SK-N-SH (cell line): ENCODE measurements at places on chromosomes 2 and 18. TPM values are rescaled to one million over a fixed set of nuclear protein-coding genes. Genes with fewer than 3 reads are reported as not detected.

Gene SGO2
- 2.8 TPM in 2 replicates for polyA plus RNA-seq

Gene ARL6IP6
- 25.8 and 31.6 TPM in 2 replicates for polyA plus RNA-seq

Gene SERPINB4
- 0.06 TPM in 1 of 2 replicates, not detected in the other for polyA plus RNA-seq

Gene CIB4
- polyA plus RNA-seq: not detected in 2 replicates

Gene MFSD2B
- polyA plus RNA-seq: 0.16 TPM in 1 of 2 replicates, not detected in the other

Gene TMEM37
- polyA plus RNA-seq: 0.13 and 0.25 TPM in 2 replicates
